ENCODE measurements at places on chromosomes 7 and 10.

- DNase-seq = no peak
These were observed 10.7 kb downstream of the HIP1 start for GRCh38 chr7:75727881-75728593.

- peak; percentile 64 for DNase-seq
These were observed 930 bp downstream of the GARIN1A start for GRCh38 chr7:128672927-128673517.

- DNase-seq = no peak
These were observed 140.5 kb downstream of the PRKAG2 start for GRCh38 chr7:151736403-151736909.

DNA sequence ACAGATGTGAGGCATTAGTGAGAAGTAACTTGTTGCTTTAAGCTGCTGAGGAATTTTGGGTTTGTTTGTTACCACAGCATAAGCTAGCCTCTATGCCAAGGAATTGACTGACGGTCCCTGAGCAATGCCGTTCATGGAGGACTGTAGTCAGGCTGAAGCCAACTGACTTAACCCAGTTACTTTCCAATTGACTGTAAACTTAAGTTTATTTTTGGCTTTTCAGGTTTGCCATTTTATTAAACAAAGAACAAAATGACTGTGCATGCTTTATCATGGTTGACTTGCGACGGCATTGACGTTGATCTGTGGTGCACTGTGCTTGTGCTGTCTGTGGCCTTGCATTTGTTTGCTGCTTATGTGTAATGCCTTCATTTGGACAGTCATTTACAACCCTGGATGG lies 53.5 kb downstream of the DNAJB9 start:
- DNase-seq = no peak

DNA sequence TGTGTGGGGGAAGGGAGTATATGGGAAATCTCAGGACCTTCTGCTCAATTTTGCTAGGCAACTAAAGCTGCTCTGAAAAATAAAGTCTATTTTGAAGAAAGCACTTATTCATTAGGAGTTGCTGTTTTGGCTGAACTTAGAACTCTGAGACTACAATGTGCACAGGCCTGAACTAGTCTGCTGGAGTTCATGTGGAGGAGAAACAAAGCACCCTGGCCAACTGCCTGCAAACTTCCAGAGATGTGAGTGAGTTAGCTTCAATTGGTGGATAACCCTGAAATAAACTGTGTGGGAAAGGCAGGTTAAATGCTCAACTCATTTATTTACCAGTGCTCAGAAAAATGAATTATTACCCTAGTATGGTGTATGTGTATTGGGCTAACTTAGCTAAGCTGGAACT lies 17.3 kb upstream of the FAM241B start:
- no peak for DNase-seq
